Gastroesophageal sphincter (tissue), 4 donors: ENCODE measurements at places on chromosomes 13 and 19. TPM values are rescaled to one million over a fixed set of nuclear protein-coding genes. Genes with fewer than 3 reads are reported as not detected.

- no peak for ATAC-seq
These were observed 30.1 kb upstream of the OLFM2 start for GRCh38 chr19:9966448-9966847.

The TBXA2R gene
- total RNA-seq, result 1.4 TPM

GRCh38 chr13:110280231-110280813 lies 26.6 kb downstream of the COL4A1 start:
- ATAC-seq, result no peak

DNA sequence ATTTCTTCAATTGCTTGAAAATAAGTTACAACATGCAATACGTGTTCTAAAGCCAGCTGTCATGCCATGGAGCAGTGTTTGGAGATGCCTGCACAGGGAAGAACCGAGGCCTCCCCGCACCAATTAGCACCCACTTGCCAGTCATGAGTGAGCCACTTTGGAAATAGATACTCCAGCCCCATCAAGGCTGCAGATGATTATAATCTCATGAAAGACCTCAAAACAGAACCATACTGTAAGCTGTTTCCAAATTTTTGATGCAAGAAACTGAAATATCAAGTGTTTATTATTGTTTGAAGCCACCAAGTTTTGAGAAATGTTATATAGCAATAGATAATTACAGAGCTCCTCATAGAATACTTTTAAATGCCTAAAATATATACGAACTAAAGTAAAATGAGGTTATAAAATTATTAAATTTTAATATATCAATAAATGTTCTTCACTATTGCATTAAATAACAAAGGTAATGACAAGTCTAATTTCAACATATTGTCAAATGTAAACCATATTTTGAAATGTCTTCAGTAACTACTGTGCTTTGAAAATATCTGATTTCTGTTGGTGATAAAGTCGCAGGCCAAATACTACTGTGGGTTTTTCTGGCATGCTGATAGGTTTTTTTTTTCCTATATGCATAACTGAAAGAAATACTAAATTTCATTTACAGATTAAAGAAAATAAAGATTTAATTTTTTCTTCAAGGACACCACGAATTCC lies 43.0 kb downstream of the DIAPH3 start:
- ATAC-seq, result no peak

DNA sequence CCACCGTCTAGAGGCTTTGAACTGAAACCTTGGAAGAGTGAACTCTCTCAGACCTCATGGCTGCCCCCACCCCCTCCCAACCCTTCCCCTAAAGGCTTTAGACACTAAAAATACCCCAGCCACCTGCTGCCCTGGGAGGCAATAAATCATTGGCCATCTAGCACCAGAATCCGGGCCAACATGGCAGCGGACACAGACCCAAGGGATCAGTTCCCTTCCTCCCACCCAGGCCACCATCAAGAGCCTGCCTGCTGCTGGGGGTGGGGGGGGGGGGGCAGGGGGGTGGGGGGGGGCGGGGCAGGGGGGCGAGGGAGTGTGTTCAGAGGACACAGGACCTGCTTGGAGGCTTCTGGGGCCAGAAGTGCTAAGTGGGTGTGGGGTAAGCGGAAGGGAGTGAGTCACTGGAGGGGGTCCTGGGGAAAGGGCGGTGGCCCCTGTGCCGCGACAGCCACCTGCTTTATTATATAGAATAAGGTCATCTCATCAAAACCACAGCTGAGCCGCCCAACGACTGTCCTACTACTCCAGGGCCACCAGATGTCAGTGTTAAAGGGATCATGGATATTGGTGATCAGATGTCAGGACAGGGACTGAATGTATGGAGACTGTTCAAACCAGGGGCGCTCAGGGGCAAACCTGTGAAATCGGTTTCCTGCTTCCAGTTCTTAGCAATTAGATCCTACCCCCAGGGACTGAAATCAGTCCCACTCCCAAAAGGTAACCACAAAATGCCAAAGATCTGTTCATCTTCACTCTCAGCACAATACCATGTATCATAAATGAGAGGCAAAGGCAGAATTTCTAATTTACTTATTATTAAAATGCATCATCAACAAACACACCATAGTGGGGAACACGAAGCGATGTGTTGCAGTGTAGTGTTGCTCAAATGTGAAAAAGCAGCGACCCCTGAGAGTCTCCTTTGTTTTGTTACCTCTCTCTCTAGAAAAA lies 24.3 kb downstream of the ARL11 start:
- no peak for ATAC-seq

DNA sequence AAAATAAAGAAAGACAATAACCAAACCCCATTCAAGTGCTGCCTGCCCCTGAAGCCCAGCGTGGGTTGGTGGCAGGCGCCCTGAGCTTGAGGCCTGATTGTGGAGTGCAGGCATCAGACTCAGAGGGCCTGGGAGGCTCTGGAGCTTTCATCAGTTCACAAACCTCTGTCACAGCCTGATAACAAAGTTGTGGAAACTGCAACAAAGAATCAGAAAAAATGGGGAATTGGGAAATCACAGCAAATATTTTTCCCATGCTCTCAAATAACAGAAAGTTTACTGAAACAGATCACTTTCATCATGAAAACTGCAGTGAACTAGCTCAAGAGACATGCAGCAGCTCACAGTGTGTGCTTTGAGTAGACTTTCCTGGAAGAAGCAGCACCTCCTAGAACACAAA lies 793.6 kb downstream of the UQCRFS1 start:
- no peak for ATAC-seq

DNA sequence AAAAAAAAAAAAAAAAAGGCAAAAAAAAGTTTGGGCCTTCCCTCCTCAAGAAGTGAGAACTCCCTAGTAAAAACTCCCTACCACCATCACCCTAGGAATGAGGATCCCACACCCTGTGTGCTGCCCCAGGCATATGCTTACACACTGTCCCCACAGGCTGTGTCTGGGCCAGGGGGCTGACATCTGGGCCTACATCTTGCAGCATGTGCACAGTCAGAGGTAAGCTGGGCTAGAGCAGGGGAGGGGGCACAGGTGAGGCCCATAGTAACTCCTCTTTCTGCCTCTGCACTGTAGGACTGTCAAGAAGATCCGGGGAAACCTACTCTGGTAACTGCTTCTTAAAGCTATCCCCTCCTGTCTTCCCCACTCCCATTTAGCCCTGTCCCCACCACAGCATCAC lies 1.0 kb downstream of the HAUS5 start:
- no peak for ATAC-seq

The WDR87 gene
- total RNA-seq, result not detected

DNA sequence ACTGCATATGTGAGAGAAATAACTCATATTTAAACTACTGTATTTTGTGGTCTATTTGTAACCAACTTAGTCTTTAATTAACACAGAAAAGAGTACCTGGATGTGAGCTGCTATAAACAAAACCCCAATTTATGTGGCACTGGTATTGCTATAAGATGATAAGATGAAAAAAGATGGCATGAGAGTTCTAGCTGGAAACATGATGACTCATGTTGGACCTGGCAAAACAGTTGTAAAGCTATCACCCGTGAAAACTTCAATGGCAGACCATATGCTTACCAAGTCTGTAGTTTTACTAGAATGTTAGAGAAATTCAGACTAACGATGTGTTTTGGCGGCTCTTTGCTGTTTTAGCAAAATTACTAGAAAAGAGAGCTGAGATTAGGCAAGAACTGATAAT lies 69.6 kb upstream of the PCDH9 start:
- ATAC-seq, result no peak

GRCh38 chr13:44434766-44435141 lies 61.1 kb downstream of the SERP2 start:
- no peak for ATAC-seq

GRCh38 chr13:49353908-49354307 lies 90.0 kb downstream of the CAB39L start:
- ATAC-seq, result no peak

The ZNF878 gene
- not detected for total RNA-seq

GRCh38 chr13:22135446-22135845 lies 464.6 kb downstream of the FGF9 start:
- no peak for ATAC-seq

GRCh38 chr19:34273121-34273520 lies 18.8 kb downstream of the GARRE1 start:
- no peak for ATAC-seq

DNA sequence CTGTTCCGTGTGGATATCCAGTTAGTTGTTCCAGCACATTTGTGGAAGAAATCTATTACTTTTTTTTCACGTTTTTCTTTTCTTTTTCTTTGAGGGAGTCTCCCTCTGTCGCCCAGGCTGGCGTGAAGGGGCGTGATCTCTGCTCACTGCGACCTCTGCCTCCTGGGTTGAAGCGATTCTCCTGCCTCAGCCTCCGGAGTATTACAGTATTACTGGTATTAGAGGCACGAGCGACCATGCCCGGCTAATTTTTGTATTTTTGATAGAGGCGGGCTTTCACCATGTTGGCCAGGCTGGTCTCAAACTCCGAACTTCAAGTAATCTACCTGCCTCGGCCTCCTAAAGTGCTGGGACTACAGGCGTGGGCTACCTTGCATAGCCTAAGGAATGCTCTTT lies 43.6 kb downstream of the ZNF611 start:
- no peak for ATAC-seq

GRCh38 chr13:77034881-77035280 lies 7.9 kb upstream of the FBXL3 start:
- ATAC-seq, result no peak

The LGALS7 gene
- total RNA-seq, result not detected

DNA sequence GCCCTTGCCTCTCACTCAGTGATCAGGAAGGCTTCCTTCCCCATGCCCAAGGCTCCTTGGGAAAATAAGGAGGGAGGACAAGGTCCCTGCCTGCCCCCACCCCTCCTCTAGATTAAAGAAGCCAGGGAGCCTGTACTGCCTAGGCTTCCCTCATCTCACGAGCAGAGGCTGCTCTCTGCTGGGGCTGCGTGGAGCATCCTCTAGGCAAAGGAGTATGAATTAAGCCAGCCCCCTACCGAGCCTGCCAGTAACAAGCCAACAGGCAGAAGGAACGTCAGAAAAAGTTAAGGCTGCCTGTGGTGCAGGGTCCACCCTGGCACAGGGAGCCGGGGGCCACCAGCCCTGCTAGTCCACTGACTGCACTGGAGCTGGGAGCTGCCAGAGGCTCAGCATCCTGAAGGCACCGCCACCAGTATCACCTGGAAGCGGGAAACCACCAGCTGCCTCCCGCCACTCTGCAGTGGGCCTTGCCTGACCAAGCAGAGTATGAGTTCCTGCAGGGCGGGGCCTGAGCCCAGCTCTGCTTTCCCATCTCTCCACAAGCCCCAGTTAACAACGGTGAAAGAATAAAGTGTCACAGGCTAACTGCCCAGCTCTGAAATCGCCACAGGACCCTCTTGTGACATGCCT lies 6.8 kb downstream of the NAPA start:
- ATAC-seq, result no peak

DNA sequence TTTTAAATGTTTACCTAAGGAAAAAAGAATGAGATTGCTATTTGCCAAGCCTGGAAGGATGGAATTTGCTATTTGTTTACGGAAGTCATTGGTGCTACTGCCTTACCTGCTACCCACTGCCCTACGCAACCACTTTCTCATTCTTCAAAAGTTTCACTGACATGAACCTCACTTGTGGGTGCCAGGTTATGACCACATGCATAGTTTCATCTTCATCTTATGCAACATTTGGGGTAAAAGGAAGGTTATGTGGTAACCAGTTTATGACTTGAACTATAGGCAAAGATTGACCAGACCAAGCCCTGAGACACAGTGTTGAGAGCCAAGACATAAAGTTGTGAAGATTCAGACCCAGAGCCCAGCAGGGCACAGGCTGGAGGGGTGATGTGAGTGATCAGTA lies 142.5 kb downstream of the LACC1 start:
- no peak for ATAC-seq

- ATAC-seq, result no peak
These were observed 16.3 kb upstream of the GSX1 start for GRCh38 chr13:27775943-27776342.

The POSTN gene
- total RNA-seq, result 119 TPM

DNA sequence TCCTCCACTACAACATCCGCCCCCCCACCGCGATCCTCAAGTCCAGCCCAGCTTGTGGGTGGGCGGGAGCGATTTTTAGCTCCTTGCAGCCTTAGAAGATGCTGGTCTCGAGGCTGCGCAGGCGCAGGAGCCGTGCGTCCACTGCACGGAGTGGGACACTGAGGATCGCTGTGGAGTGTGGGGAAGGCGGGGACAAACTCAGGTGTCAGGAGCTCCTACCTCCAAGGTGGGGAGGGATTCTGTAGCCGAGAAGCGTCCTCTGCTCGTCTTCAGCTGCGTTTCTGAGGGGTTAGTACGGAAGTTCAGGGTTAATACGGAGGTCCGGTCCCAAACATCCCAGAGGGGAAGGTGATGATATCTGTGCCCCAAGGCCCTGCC lies at the start of gene RTBDN:
TSS of gene RTBDN (minus strand) at position 14 of the 378 bp plus-strand sequence. CDS start 4,600 bp downstream, outside the sequence.
- no peak for ATAC-seq

DNA sequence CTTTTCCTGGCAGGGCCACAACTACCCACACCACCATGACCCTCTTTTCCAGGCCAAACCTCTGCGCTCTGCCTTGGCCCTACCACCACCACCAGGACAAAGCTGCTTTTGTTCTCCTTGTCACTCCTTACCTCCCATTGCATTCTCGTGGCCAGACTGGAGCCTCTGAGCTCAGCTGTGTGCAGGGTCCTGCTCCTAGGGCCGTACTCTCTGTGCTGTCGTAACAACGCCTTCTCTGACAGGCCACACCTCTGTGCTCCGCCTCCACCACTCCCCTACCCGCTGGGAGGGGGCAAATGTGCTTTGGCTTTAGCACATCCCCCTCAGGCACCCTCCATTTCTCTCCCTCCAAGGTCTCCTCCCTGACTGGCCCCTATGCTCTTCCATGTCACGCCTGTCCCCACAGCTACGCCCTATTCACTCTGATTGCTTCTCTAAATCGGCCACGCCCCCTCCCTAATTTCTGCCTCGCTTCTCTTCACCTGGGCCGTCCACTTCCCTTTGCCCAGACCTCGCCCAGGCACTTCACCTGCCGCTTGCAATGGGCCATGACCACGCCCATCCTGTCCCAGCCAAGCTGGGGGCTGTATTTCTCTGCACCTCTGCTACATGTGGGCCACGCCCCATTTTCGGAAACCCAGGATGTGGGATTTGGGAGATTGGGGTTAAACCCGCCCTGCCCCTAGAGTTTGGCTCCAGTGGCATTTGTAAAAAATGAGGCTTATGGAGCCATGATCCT lies 472.3 kb downstream of the KLF12 start:
- no peak for ATAC-seq

GRCh38 chr13:33543089-33543459 lies 257.5 kb upstream of the STARD13 start:
- ATAC-seq, result peak; percentile 5

GRCh38 chr13:111572956-111573761 lies 252.7 kb downstream of the TEX29 start:
- no peak for ATAC-seq

The BRSK1 gene
- total RNA-seq, result 9.3 TPM

- peak; percentile 24 for ATAC-seq
These were observed 965 bp upstream of the EIF3G start for GRCh38 chr19:10120538-10121189.

GRCh38 chr13:106573868-106574267 lies 5.9 kb upstream of the ARGLU1 start:
- ATAC-seq, result peak; percentile 54

GRCh38 chr13:51828730-51829567 lies 16.0 kb downstream of the TMEM272 start:
- ATAC-seq, result no peak

GRCh38 chr13:50129706-50130122 lies 114.5 kb downstream of the KCNRG start:
- no peak for ATAC-seq
